GM18507 (cell line): ENCODE measurements at places on chromosomes 7 and 10.

DNA sequence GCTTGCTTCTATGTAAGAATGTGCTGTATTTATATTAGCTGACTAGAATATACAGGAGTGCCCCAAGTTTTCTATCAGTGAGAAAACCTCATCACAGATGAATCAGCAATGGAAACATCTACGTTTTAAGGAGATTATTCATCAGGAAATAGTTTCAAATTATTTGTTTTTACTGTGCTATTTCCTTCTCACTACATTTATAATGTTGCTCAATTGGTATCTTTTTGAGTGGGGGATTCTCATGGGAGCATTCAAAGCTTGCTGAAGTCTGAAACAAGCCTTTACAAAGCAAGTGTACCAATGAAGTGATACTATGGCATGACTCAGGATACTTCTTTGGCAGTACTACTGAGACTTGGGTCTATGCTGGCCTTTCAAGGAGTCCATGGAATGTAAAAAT, 191.1 kb upstream of the SLC26A5 start:
- no peak for DNase-seq

DNA sequence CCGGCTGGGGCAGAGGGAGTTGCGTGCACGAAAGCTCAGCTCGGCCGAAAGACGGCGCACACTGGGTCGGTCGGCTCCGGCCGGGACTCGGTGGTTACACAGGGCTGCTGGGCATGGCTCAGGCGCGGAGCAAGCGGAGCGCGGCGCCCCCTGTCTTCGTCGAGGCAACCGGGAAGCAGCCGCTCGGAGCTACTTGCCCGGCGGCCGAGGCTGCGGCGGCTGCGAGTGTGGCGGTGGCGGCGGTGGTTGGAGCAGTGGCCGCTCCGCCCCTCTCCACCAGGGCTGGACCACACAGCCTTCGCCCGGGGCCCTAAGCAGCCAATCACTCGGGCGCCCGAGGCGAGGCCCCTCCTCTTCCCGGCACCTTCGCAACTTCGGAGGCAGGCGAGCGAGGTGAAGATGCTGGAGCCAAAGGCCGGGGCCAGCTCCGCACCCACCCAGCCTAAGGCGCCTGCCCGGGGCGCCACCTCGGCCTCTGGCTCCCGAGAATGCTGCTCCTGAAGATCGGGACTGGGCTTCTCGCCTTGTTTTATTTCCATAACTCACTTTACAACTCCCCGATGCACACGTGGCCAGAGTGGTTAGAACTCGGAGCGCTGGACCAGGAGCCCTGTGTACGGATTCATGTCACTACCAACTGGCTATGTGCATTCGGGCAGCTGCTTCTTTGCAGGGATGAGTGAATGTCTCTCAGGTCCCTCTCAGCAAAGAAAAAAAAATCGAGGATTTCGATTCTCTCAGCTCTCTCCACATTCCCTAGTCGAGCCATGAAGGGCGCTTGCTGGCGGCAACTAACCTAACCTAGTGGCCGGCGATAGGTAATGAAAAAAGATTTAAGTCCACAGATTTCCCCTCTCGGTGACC, at the start of gene TLL2:
TLL2 (minus strand) TSS at position 229 of the 864 bp plus-strand sequence. CDS start 241 bp downstream, outside the sequence.
- peak; percentile 68 for DNase-seq

DNA sequence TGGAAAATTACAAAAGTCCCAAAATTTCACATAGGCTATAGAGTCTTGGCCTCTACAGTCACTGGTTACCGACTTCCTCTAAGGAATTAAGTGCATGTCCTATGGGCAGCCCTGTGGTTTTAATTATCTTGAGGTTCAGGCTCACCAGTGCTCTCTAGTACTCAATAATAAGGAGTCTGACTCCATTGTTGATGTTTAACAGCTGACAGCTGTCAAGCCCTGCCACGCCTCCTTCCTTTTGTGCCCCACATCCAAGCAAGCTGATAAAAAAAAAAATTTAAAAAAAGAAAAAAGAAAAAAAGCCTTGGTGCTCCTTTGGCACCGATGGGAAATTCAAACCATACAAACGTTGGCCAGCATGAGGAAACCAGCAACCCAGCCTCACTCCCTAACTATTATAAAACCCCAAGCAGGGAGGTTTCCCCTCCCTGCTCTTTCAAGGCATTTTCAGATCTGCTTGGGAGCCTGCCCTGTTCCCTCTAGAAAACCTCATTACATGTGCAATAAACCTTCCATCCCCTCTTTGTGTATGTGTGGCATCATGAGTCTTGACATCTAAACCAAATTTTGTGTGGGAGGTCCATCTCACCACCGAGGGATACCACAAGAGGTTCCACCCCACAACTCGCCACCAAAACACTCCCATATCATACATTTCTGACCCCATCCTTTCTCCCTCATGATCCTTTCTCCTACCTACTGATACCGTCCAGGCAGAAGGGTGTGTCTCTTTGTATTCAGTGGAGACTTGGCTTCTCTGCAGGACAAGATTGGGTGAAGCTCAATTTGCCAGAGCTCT, 70.9 kb upstream of the CCDC71L start:
- no peak for DNase-seq

DNA sequence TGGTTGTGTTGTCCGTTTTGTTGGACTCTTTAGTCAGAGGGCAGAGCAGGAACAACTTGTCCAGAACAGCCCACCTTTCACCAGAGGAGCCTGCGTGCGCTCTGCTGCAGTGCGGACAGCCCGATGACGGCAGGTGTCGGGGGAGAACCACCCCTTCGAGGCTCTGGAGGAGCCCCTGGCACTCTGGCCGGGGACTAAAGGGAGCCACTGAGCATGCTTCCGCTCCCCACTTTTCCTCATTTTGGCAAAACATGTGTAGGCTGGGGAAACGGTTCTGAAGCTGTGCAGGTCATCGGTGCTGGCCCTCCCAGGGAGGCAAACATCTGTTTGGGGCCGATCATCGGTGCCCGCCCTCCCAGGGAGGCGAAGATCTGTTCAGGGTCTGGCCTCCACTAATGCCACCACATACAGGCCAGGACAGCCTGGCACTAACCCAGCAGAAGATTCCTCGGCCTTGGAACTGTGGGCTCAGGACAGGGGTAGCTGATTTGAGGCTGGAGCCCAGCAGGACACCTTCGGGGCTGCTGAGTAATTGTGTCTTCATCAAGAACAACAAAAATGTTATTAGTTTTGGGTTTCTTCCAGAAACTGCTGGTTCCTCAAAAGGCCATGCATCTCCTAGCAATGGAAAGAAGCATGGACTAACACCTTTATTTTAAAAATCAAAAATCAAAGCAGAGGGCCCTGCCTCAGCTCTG, 124.4 kb upstream of the TCERG1L start:
- no peak for DNase-seq

GRCh38 chr7:5682551-5683279, 98.7 kb downstream of the RNF216 start:
- no peak for DNase-seq

DNA sequence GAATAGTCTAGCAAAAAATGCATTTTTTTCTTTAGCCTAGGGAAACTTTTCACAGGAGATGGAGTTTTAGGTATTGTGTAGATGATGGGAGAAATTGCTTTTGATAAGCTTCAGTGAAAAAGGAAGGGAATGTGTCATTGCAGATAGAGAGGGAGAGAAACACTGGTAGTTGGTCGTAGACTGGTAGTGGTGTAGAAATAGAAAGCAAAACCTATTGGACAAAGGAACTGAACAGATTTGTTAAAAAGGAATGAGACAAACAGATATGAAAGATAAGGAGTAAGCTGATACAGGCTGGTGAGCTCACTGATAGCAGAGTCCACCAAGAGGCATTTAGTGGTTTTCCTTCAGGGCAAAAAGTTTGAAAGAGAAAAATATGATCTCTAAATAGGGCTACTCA, 94.3 kb downstream of the ZEB1 start:
- no peak for DNase-seq

GRCh38 chr7:103773726-103774125, 215.7 kb downstream of the RELN start:
- no peak for DNase-seq

GRCh38 chr10:49304137-49304536, 5.2 kb downstream of the C10orf71 start:
- no peak for DNase-seq

- no peak for DNase-seq
These were observed 14.6 kb downstream of the TBC1D12 start for GRCh38 chr10:94416896-94417295.

DNA sequence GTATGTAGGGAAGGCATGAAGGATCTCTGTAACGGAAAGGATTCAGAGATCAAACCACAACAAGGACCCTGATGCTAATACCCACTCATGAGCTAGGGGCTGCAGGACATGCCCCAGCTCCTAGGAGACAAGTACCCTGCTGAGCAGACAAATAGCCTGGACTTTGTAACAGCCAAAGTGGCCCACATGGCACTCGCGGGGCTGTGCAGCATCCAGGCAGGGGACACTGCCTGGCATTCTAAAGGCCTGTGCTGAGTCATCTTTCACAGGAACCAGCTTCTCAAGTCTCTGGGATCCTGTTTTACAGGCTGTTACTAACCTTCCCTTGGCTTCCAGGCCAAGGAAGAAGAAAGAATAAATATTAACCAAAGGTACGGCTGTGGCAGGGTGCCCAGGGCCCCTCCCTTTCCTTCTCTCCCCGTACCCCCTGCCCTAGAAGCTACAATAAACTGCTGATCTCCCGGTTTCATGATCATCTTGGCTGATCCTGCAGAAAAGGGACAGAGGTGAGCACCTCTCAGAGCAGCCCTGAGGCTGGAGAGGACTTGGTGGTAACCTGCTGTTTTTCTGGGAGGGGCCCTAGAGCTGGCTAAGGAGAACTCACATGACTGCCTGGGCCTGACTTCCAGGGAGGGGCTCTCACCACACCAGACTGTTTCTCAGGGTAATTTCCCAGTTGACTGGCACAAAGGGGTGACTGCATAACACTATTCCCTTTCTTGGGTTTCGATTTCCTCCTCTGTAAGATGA, 4.2 kb upstream of the RPEL1 start:
- no peak for DNase-seq

GRCh38 chr10:114801411-114801813, 20.2 kb upstream of the FHIP2A start:
- DNase-seq, result no peak

- no peak for DNase-seq
These were observed 42.5 kb upstream of the TMEM213 start for GRCh38 chr7:138755331-138755747.

GRCh38 chr7:137609500-137609899, 237.3 kb downstream of the DGKI start:
- DNase-seq, result no peak

GRCh38 chr7:31603046-31603445, 84.0 kb upstream of the PPP1R17 start:
- no peak for DNase-seq

DNA sequence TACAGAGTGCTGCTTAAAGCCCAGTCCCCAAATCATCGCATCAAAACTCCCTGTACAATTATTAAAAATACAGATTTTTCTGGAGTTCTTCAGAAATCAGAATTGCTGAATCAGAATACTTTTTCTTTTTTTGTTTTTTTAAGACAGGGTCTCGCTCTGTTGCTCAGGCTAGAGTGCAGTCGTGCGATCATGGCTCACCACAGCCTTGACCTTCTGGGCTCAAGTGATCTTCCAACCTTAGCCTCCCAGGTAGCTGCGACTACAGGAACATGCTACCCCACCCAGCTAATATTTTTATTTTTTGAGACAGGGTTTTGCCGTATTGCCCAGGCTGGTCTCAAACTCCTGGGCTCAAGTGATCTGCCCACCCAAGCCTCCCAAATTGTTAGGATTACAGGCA, 3.9 kb downstream of the BBIP1 start:
- no peak for DNase-seq

DNA sequence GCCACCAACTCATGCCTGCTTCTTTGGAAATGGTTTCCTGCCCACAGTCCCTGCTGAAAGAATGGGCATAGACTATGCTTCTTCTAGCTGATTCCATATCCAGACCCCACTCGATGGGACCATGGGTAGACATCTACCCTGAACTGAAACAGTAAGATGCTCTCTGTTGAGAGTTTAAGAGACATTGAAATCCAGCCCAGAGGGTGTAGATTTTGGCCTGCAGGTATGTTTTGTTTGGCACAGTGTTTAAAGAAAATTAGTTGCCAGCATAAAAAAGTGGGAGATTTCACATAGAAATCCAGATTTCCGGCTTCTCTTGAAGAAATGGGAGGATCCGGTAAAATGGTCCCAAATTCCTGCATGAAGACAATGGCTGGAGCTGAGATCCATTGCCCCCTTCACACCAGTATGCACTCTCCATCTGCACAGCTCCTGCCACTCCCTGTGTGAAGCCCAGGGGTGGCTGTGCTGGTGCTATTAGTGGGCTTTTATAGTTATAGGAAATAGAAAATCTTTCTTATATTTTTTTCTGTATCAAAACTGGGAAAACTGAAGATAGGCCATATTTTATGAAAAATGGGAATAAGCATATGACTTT, 218.1 kb downstream of the PTEN start:
- DNase-seq, result no peak

DNA sequence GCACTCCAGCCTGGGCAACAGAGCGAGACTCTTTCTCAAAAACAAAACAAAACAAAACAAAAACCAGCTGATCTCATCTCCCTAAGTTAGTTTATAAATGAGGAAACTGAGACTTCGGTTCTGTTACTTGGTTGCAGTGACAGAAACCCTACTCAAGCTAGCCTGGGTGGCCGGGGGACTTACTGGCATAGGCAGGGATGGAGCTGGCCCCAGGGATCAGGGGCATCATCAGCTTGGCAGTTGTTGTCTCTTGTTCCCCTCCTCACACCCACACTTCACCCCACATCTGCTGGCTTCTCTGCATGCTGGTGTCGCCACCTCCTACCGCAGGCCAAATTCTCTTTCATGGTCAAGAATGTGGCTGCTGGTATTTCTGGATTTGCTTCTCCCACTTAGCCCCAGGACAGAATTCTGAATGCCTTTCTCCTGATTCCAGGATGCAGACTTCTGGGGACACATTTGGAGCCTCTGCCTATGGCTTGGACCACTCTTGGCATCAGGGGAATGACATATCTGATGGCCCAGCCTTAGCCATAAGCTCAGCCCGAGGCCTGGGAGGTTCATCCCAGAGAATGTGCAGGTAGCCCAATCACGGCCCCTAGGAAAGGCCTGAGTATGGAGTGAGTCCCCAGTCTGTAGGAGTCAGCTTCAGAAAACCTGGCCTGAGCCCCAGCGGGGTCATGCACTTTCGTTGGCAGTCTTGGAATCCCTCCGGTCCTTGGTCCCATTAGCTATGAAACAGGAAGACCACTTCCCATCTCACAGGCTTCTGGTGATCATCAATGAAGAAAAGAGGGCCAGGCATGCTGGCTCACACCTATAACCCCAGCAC, 41.6 kb upstream of the CTBP2 start:
- no peak for DNase-seq

DNA sequence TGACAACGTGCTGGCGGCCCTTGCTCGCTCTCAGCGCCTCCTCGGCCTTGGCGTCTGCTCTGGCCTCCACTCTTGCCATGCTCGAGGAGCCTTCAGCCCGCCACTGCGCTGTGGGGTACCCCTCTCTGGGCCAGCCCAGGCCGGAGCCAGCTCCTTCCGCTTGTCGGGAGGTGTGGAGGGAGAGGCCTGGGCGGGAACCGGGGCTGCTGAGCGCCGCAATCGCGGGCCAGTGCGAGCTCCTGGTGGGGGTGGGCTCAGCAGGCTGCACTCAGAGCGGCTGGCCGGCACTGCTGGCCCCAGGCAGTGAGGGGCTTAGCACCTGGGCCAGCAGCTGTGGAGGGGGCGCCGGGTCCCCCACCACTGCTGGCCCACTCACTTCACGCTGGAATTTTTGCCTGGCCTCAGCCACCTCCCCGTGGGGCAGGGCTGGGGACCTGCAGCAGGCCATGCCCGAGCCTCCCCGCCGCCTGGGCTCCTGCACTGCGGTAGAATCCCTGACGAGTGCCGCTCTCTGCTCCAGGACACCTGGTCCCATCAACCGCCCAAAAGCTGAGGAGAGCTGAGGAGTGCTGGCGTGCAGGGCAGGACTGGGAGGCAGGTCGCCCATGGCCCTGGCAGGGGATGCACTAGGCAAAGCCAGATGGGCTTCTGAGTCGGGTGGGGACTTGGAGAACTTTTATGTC, 372.2 kb upstream of the NRG3 start:
- no peak for DNase-seq

GRCh38 chr7:22787951-22788350, 34.7 kb downstream of the TOMM7 start:
- DNase-seq, result no peak
